ENCODE measurements at places on chromosomes 1 and 21.

DNA sequence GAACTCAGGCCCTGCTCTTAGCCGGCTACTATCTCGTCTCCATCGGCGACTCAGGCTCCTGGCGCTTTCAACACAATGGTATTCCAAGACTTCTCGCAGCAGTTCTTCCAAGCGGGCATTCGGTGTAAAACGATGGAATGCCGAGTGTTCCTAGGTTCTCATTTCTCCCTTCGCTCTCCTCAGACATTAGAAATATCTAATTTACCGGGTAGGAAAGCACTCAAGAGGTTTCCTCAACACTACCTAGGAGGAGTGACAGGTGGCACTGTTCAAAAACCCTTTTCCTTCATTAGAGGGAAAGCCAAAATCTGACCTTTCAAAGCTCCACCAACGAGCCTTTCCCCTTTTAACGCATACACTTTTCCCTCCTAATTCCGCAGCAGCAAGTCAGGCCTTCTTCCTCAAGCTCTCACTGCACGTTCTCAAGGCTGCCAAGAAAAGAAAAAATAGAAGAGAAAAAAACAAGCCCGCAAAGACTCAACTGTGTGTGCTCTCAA lies 601 bp downstream of the UBE2G2 start:
- DNase-seq: peak; percentile 67

DNA sequence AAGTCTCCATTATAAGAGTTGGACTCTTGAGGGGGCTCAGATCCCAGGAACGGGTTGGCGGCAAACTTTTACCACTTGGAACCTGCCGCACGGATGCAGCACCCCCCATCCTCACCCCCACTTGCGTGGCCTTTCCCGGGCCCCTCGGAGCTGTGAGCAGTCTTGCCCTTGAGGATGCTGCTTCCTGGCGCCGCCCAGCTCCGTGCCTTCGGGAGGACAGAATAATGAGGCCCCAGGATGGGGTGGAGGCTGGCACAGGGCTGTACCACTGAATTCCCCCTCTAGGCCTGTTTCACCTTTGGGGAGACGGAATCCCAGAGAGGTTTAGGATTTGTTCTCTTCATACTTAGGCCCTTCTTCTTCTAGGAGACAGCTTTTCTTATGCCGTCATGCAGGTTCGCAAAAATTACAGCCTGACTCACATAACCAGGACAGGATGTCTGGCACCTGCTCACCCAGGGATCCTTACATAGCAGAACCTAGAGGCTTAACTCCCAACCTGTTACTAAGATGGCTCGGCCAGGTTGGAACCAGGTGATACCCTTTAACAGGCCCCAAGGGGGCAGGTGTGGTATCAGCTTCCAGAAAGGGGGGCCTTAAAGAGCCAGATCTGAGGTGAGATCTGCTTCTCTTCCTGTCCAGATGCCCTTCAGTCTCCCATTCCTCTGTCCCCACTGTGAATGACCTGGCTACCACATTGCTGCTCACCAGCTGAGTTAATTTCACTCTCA lies 1.5 kb downstream of the TRNP1 start:
- no peak for DNase-seq

DNA sequence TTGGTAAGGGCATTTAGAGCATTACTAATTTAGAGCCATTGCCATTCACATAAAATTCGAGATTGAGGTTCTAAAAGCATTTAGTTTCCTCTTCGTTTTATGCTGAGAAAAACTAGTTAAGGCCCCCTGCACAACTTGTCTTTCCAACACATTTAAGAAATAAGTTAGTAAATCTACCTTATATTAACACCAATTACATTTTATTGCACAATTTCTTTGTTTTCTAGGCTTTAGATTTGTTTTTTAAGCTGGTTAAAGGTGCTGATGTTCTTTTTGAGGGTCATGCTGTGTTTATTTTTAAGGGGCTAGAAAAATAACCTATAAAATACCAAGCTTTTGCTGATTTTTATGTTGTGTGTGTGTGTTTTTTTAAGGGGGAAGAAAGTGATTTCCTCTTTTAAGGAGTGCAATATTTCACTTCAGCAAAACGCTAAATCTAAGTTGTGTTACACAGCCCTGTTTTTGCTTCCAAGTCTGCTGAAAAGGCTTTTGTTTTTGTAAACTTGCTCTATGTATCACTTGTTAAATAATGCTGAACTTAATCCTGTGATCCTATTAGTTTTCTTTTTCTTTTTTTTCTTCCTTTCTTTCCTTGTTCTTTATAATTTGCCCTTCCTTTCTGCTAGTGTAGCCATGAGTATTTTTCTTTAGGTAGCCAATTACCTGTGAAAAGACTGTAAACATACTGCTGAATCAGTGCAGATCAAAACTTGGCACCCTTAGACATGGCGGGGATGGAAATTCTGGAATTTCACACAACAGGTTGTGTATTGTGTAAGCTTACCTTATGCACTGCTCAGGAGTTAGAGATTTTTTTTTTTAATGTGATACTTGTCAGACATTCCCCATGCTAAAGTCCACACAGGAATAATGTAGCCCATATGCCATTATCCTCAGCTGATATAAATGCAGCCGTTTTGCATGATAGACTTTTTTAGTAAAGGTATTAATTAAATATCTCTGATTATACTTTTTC lies 1.5 kb downstream of the CEPT1 start:
- DNase-seq: no peak

DNA sequence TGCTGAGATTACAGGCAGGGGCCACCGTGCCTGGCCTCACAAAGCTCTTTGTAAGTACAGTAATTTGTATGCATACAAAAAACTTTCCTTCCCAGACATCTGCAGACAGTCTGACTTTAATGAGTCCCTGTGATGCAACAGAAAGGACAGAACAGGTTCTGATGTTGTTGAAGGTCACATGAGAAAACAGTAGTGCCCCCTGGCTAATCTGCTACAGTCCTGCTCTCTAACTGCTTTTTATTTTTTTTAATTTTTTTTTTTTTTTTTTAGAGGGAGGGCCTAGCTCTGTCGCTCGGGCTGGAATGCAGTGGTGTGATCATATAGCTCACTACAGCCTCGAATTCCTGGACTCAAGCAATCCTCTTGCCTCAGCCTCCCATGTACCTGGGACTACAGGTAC lies 36.7 kb downstream of the ACBD3 start:
- DNase-seq: peak; percentile 13

- DNase-seq: no peak
These were observed 5.9 kb downstream of the PDC start for GRCh38 chr1:186454981-186455380.

DNA sequence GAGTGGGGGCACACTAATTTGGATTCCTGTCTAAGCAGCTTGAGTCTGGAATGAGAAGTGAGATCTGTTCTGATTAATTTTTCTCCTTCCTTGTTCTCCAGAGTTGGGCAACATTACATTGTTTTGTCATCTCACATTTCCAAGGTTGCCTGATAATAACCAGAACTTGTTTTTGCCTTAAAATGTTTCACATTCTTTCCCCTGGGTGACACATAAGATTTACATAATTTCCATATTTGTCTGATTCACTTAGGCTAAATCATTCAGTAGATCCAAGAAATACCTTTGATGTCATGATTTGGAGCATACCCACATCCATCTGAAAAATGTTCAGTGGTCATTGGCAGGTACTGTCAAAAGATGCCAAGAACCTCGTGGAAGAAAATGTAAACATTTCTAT lies 60.3 kb downstream of the XCL2 start:
- no peak for DNase-seq

- no peak for DNase-seq
These were observed 213.5 kb downstream of the SMYD3 start for GRCh38 chr1:246293366-246294121.

GRCh38 chr1:162857850-162858249 lies 3.1 kb downstream of the CCDC190 start:
- no peak for DNase-seq

DNA sequence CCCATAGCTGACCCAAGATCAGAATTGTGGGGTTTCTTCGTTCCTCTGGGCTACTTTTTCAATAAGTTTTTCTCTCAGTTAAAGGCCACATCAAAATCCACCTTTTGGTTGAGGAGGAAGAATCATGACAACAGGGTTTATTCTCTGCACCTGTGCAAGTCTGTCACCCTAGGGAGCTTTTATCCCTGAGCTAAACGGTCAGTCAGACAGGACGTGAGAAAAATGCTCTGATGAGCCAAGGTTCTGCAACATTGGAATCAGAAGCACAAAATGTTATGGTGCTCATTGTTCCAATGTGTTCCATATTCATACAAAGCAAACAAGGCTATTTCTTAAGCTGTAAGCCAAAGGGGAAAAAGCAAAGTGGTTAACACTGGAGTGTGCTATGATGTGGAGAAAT lies 7.4 kb upstream of the ERICH3 start:
- no peak for DNase-seq

- no peak for DNase-seq
These were observed 125.0 kb upstream of the JUN start for GRCh38 chr1:58908561-58909560.

- no peak for DNase-seq
These were observed 220.1 kb downstream of the ST6GALNAC3 start for GRCh38 chr1:76294482-76295194.
